Smooth muscle cell of the coronary artery (primary cell): ENCODE measurements at places on chromosomes 2 and 18. TPM values are rescaled to one million over a fixed set of nuclear protein-coding genes. Genes with fewer than 3 reads are reported as not detected.

The KCNG2 gene
- total RNA-seq = 0.12 TPM in 1 of 2 replicates, not detected in the other

The PARD6G gene
- 0.75 and 2.3 TPM in 2 replicates for total RNA-seq

The ANO7 gene
- total RNA-seq = 0.12 and 0.23 TPM in 2 replicates

The RPRD1A gene
- 17.7 and 46.5 TPM in 2 replicates for total RNA-seq

The DLX1 gene
- 0.38 TPM in 1 of 2 replicates, not detected in the other for total RNA-seq

The KIF1A gene
- total RNA-seq = under 0.01 TPM in 1 of 2 replicates, not detected in the other
